ENCODE measurements at places on chromosomes 13 and 19.

- no peak for DNase-seq
Observed at GRCh38 chr19:46032597-46033025, 8.2 kb downstream of the IGFL4 start.

GRCh38 chr19:14271840-14272239 lies 65.9 kb upstream of the ADGRL1 start:
- DNase-seq = no peak

DNA sequence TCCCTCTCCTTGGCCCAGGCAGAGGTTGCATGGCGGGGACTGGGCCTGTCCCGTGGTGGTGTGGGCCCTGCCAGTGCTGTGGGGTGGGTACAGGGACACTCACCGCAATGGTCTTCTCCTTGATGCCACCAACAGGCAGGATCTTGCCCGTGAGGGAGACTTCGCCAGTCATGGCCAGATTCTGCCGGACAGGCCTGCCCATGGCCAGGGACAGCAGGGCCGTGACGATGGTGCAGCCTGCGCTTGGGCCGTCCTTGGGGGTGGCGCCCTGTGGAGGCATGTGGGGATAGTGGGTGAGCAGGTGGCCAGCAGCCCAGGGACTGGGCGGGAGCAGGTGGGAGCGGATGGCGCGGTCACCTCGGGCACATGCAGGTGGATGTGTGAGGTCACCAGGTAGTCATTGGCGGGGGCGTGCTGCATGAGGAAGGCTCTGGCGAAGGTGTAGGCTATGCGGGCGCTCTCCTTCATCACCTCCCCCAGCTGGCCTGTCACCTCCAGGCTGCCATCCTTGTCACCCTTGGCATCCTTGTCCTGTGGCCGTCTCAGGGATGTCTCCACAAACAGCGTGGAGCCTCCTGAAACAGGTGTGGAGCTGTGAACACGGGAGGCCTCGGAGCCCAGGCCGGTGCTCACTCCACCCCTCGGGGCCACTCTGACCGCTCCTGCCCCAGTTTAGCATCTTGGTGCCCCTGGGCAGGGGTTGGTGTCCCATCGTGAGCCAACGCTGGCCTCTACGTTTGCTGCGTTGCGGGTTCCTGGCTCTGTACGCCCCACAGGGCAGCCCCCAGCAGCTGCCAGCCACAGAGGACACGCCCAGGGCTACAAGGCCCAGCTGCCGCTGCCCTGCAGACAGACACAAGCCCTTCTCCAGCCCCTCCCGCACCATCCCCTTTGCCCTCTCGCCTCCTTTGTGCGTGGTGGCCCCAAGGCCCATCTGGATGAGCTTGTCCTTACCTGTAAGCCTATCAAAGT lies 3.4 kb downstream of the RPL36 start:
- DNase-seq = no peak

GRCh38 chr13:50426927-50427326 lies 411.7 kb downstream of the KCNRG start:
- DNase-seq = no peak

GRCh38 chr13:26155568-26155967 lies 66.5 kb downstream of the RNF6 start:
- no peak for DNase-seq

GRCh38 chr19:17107546-17108452 lies 32.2 kb downstream of the MYO9B start:
- no peak for DNase-seq

GRCh38 chr19:30682146-30682998 lies 310.2 kb downstream of the ZNF536 start:
- DNase-seq = no peak

DNA sequence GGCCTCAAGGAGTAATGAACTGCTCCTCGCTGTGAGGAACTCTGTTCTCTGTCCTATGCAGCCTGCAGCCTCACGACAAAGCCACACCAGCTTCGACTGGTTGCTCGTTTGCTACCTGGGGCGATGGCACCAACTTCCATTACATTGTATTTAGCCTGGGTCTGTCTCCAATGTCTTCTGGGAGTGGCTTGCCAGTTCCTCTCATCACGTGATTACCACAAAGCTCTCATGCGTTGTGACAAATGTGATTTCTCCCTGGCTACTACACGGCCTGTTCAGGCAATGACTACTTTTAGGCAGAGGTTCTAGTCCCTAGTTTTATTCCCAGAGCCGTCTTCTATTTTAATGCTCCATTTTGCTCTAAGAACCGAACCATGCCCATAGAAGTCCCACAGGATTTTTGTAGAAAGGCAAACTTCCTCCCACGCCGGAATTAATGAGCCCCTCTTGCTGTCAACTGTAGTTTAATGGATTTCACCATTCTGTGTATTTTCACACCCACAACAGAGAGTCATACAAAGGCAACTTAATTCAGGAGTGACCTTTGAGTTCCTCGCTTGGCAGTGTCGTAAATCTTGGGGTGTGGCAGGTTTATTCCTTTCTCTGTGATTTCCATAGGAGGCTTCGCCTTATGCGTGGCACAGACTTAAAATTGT lies 351.9 kb downstream of the EFNB2 start:
- no peak for DNase-seq

DNA sequence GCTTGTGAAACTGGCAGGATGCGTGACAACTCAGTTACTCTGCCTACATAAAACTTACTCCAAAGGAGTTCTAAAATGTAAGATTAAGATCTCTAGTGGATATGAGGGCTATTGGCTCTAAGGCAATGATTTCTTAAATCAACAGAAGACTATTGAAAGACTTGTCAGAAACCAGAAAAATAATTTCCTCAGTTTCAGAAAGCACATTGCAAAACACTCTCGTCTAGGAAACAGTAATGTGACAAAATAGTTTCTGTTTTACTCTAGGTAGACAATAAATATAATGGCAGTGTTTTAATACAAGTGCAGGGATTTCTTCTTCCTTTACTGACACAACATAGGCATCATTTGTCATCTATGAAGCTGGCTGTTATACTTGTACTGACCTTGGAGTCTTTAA lies 230.1 kb downstream of the KCTD12 start:
- DNase-seq = no peak

GRCh38 chr13:51218626-51219025 lies 3.6 kb upstream of the FAM124A start:
- DNase-seq = no peak

- no peak for DNase-seq
Observed at GRCh38 chr19:33997690-33998089, 174.6 kb upstream of the LSM14A start.

- no peak for DNase-seq
Observed at GRCh38 chr13:66367356-66367755, 862.8 kb downstream of the PCDH9 start.

GRCh38 chr13:81722456-81722855 lies 1381.5 kb upstream of the SPRY2 start:
- no peak for DNase-seq

GRCh38 chr13:27962128-27962841 lies 6.8 kb downstream of the CDX2 start:
- no peak for DNase-seq

- DNase-seq = no peak
Observed at GRCh38 chr19:51460164-51460992, 2.1 kb upstream of the SIGLEC8 start.

DNA sequence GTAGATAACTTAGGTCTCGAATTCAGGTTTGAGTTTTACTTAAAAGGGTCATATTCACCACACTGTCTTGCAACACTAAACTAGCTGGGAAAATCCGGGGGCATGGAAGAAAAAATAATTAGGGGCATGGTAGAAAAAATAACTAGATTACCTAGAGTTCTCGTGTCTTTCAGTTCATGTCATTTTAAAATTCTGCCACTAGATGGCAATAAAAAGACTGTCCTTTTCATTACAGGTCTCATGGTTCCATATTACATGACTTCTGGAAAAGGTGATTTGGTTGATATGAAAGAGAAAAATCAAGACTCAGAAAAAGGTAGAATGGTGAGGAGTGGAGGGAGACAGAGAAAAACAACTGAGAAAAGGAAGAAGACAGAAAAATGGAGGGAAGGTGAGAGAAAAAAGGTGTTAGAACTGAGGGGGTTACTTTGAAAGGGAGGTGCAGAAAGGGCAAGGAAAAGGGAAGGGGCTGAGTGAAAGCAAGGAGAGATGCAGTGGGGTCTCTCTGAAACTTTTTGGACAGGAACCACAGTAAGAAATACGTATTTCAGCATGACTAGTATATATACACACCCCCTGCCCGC lies 299.0 kb downstream of the KLF12 start:
- DNase-seq = no peak

- DNase-seq = no peak
Observed at GRCh38 chr19:6740589-6741343, 1.3 kb downstream of the TRIP10 start.

- no peak for DNase-seq
Observed at GRCh38 chr19:1105873-1106840, 2.4 kb downstream of the GPX4 start.

DNA sequence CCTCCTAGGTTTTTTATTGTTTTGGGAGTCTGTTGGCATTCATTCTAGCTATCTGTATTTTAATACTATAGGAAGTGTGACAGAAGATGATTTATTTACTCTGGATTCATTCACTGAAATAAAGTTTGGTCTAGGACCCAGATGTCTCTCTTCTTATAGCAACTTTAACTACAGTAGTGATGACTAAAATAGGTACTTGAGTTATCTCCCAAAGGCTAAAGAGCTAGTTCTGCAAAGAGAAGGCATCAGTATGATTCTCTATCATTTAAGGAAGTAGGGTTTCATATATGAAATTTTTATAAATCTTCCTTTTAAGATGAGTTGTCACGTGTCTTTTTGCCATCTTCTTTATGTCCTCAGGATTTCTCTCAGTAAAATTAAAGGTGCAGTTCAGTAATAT lies 507.4 kb downstream of the KCTD12 start:
- no peak for DNase-seq

DNA sequence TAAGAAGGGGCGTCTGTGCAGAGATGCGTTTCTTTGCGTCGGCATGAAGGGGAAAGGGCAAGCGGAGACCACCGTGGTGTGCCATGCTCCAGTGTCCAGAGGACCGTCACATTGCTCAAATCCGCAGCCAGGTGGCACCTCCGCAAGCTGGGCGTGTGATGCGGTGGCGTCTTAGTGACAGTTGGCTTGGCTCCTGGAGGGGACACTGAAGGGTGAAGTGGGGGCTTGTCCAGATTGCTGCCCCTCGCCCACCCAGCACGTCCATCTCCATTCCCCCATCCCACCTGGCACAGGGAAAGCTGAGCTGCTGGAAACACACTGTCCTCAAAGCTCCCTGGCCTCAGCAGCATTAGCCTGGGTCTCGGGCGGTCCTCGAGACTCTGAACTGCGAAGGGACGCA lies 135.3 kb downstream of the SOX1 start:
- no peak for DNase-seq

DNA sequence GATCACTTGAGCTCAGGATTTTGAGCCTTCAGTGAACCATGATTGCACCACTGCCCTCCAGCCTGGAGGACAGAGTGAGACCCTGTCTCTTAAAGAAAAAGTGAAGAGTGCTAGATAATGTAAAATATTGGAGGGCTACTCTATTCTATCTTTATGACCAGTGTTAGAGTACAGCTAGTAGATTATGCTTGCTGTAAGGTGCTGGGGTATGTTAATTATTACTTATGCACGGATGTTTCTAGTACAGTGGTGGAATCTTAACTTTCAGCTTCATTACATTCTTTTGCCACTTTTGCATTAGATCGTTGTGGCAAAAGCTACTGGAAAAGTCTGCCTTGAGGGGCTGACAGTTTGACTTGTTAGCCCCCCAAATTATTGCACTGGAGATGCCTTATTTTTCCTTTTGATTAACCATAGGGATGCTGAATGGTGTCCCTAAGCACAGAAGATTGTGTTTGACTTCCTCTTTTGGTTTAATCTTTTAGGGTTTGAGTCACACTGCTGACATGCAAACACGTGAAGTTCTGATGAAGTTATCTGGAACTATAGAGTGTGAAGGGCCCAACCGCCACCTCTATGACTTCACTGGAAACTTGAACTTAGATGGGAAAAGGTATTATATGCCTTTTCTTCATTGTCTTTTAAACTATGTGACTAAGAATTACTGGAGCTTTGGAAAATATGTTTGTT lies 169.8 kb downstream of the ATP8A2 start:
- no peak for DNase-seq

DNA sequence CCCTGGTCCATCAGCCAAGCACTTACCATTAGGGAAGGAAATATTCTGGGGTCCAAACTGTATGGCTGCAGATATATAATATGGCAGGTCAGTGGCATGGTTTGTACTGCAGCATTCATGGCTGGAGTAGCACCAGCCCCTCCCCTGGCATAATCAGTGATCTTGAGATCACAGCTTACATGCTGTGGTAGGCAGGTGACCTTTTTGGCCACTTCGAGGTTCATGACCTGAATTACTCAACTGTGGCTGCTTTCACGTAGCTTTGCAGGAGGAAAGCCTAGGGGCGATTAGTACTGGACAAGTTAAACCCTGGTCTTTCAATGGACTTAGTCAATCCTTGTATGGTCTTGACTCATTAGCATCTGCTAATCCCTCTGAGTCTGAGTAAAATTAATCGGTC lies 169.8 kb downstream of the SPRY2 start:
- no peak for DNase-seq

DNA sequence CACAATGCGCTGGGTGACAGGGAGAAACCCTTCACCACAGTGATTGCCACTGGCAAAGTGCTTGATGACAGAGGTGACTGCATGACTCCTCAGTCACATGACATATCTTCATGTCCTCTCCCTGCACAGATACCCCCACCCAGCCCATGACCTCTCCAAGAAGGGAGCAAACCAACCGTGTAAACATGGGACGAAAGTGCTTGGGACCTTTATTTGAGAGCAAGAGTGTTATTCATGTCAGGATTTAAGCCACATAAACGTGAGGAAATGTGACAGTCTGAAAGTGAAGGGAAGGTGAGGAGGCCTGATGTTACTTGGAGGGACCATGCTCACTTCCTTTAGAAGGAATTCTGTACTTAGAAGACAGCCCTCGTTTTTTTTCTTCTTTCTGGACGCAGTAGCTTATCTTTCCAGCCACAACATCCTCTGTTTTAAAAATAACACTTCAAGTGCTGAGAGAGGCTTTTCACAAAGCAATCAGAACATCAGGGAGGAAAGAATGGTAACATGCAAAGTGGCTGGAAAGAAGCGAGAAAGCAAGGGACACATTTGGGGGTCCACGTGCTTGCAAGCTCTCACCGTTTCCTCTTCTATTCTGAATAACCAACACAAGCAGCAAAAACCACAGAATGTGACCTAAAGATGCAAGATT lies 35.6 kb downstream of the EPS15L1 start:
- no peak for DNase-seq

DNA sequence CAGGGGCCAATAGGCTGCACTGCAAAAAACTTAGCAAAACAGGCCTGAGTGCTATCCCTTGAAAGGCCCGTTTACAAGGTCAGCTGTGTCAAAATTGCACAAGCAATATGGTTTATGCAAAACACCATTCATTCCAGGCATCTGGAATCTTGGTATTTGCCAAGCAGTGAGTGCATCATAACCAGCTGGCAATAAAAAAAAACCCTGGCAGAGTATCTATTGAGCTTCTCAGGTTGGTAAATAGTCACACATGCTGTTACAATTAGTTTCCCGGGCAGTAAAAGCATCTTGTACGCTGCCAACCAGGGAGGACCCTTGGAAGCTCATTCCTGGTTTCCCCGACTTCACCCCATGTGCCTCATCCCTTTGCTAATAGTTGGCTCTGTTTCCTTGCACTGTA lies 21.3 kb downstream of the ZNF77 start:
- DNase-seq = peak; percentile 4

Data from NCI-H2029 treated with DMSO at 0.1 percent for 48 hours (cell line).